Glutamatergic neuron (in vitro differentiated cells): ENCODE measurements at places on chromosomes 3 and 15. TPM values are rescaled to one million over a fixed set of nuclear protein-coding genes. Genes with fewer than 3 reads are reported as not detected.

Gene STRA6
- 8.4 TPM for total RNA-seq

Gene PLA1A
- total RNA-seq, result not detected

Gene UROC1
- not detected for total RNA-seq

Gene RHCG
- not detected for total RNA-seq

Gene MAGEL2
- total RNA-seq, result 27.1 TPM

Gene CCR9
- total RNA-seq, result not detected

Gene PAQR5
- total RNA-seq, result not detected

Gene ARL14
- not detected for total RNA-seq

Gene RBM15B
- total RNA-seq, result 52.5 TPM

Gene IGSF10
- 0.05 TPM for total RNA-seq

Gene ARGFX
- total RNA-seq, result not detected

Gene SGO1
- 5.0 TPM for total RNA-seq

Gene IMPG2
- total RNA-seq, result 2.4 TPM

Gene C3orf20
- not detected for total RNA-seq

Gene ADGRG7
- not detected for total RNA-seq
